ENCODE measurements at places on chromosomes 12 and 14.
A peak's percentile ranks its signal among the peaks of the same experiment; 100 is the strongest.

GRCh38 chr12:116399055-116399454 is 121.6 kb upstream of the MED13L start:
- DNase-seq: no peak

DNA sequence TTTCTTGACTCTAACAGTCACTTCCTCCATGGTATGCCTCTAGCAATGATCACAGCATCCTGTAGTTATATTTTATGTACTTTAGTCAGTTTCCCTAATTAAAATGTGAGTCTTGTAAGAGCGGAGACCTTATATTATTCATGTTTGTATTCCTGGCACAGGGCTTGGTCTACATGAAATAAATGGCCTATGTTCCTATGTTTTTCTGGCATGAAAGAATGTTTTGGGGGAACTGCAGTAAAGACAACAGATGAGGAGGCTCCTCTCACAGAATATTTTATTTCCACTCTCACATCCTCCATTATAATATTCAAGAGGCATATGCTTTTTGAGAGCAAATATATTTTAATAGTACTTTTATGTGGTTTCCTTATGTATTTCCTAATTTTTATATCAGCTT is 429.8 kb upstream of the PDE3A start:
- DNase-seq: no peak

- peak; percentile 56 for DNase-seq
Observed at GRCh38 chr12:77031745-77032144, 33.6 kb downstream of the E2F7 start.

DNA sequence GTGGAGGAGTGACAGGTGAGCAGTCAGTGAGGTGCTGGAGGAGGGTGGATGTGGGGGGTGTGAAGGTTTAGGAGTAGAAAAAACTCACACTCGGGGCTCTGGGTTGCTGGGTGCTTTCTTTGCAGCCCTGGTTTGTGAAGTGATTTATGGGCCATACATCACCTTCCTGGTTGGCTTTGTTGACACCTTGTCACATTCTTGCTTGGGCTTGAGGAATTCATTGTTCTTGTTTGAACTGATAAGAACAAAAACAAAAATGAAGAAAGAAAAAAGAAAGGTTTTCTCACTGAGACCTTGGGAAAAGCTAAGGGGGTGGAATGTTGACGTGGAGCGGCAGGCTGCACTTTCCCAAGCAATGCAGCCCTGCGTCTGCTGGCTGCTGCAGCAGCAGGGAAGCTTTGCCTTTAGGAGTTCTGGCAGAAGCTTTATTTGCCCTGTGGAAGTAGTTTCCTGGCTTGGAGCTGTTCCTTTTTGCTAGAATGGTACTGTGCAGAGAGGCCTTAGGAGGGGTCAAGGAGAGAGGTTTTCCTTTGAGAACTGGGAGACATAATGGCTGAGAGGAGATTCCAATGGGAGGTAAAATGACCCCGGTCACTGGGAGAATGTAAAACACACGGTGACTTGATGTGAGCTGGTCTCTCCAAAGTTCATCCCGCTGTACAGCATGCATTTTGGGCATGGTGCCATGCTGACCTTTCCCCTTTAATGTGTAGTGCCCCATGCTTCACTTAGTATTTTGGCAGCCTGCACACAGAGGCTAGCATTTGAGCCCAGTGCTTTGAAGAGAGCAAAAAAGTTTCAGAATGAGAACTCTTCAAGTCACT is 52.8 kb downstream of the HMGA2 start:
- no peak for DNase-seq

GRCh38 chr12:104510145-104510872 is 53.6 kb downstream of the CHST11 start:
- no peak for DNase-seq

DNA sequence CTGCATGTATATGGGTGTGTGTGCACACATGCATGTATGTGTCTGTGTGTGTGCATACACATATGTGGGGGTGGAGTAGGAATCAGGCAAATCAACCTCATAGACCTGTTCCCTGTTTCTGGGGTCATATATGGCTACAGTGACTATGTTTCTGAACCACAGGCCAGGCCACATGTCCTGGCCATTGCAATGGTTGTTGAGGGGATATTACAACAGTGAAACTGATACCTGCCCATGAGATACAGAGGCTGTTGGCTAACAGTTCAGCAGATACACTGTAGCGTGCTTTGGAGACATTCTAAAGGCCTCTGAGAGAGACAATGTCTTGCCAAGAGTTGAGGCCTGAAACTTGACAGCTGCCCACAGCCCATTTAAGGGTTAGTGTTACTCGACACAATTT is 47.3 kb upstream of the FOS start:
- no peak for DNase-seq

GRCh38 chr14:42353315-42353714 is 746.6 kb downstream of the LRFN5 start:
- DNase-seq: no peak

DNA sequence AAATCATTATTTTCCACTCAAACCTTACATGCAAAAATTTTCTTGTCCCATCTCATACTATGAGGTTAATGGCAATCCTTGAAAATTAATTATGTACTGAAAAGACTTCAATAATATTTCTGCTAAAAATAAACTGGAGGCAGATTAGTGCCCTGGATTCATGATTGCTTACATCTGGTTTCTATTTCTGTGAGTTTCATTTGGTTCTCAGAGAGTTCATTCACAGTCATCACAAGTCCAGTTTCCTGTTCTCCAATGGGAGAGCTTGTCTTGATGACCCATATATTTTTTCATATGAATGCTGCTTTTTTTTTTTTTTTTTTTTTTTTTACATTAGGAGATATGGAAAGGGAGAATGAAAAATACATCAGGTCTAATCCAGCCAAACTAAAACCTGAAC is 6.6 kb upstream of the PTHLH start:
- DNase-seq: peak; percentile 37

DNA sequence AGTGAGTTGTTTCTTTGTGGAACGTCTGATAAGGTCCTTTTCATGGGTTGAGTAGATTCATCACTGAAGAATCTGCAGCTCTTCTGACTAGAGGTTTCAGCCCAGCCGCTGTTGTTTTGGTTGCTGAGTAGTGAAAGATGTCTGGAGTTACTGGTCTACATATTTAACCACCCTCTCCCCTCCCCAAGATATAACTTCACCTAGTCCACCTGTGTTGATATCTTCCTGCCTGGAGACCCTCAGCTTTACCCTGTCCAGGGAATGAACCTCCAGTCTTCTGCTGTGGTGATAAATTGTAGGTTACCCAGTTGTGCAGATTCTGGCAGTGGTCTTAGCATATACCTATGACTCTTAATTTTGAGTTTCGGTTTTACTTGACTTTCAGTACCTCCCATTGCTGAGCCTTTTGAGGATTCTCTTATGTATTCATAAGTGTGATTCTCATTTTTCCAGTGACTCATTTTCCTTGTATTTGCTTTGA is 62.9 kb downstream of the CCDC91 start:
- no peak for DNase-seq

GRCh38 chr14:89303456-89304435 is 113.3 kb downstream of the FOXN3 start:
- DNase-seq: peak; percentile 69

DNA sequence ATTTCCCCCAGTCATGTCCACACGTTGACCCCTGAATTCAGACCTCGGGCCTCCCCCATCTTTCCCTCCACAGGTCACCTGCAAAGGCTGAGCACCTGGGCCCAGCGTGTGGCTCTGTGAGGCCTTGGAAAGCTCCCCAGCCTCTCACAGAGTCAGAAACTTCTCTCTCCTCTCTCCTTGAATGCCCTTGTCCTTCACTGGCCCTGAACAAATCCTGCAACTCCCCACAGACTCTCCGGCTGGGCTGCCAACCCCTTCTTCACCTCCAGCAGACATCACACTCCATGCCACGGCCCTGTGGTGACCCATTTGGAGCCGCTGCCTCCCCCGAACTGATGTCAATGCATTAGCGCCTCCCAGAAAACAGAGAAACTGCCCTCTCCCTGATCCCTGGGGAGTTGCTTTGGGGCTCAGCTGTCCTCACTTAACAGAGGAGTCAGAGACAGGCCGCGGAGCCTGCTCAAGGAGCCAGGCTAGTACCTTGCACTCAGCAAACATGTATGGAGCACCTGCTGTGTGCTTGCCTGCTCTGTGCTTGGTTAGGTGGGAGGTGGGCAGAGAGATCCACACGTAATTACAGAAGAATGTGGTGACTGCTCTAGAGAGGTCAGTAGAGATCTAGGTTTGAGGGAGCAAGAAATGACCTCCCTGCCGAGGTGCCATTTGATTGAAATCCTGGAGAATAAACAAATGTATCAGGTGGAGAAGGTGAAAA is 99.2 kb upstream of the PWP1 start:
- no peak for DNase-seq

DNA sequence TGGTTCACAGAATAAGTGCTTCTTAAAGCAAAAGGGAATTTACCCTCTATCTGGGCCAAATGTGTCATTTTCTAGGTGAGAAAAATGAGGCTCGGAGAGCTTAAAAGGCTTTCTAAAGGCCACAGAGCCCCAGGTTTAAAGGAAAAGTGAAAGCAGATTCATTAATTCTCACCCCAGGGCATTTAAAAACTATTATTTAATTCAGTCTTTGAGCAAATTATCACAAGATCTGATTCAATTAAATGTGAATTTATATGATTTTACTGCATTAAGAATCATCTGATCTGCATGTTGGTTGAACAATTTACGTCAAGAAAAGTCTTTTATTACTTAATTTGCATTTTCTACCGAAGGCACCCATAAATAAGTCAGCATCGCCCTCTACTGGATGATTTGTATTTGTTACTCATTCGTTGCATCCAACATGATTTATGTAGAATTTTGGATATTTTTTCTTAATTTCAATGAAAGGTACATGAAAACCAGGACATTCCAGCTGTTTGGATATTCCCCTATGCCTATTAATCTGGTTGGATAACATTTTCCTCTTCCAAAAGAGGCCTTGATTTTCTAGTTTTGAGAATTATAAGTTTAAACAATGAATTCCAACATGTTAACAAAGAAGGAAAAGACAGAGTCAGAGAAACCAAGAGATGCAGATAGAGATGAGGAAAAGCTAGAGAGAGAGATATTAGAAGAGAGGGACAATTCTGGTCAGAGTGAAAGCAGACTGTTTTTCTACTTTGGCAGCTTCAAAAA is 19.1 kb upstream of the DHRS7 start:
- DNase-seq: peak; percentile 40

- no peak for DNase-seq
Observed at GRCh38 chr12:111327474-111327873, 41.4 kb downstream of the PHETA1 start.

GRCh38 chr12:115998119-115998633 is 279.3 kb downstream of the MED13L start:
- DNase-seq: peak; percentile 63

GRCh38 chr14:46404865-46405811 is 246.4 kb downstream of the RPL10L start:
- DNase-seq: no peak

GRCh38 chr12:27922531-27923139 is 49.9 kb downstream of the PTHLH start:
- peak; percentile 72 for DNase-seq

DNA sequence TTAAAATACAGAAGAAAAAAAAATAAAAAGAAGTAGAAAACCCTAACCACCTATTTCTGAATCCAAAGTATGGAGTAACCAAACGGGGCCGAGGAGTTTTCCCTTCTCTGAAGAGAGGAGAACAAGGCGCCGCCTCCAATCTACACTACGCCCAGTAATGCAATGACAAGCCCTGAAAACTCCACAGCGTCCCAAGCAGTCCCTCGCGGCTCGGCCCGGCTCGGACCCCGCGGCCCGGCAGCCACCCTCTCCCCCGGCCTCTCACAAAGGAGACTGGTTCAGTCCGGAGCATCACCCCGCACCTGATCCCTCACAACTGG is 371 bp downstream of the CHD8 start:
- DNase-seq: peak; percentile 46

- no peak for DNase-seq
Observed at GRCh38 chr12:56084958-56085543, 5.1 kb downstream of the ERBB3 start.

DNA sequence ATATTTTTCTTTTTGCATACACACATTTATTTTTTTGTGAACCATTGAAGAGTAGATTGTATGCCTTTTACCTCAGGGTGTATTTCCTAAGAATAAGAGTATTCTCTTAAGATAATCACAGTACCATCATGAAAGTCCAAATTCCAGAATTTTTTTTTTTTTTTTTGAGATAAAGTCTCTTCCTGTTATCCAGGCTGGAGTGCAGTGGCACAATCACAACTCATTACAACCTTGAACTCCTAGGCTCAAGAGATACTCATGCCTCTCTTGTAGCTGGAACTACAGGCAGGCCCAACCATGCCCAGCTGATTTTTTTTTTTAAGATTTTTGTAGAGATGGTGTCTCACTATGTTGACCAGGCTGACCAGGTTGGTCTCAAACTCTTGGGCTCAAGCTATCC is 10.9 kb downstream of the FRS2 start:
- no peak for DNase-seq

- DNase-seq: no peak
Observed at GRCh38 chr12:74021937-74022336, 515.7 kb upstream of the ATXN7L3B start.

- DNase-seq: no peak
Observed at GRCh38 chr14:74856366-74856765, 19.6 kb downstream of the PROX2 start.

DNA sequence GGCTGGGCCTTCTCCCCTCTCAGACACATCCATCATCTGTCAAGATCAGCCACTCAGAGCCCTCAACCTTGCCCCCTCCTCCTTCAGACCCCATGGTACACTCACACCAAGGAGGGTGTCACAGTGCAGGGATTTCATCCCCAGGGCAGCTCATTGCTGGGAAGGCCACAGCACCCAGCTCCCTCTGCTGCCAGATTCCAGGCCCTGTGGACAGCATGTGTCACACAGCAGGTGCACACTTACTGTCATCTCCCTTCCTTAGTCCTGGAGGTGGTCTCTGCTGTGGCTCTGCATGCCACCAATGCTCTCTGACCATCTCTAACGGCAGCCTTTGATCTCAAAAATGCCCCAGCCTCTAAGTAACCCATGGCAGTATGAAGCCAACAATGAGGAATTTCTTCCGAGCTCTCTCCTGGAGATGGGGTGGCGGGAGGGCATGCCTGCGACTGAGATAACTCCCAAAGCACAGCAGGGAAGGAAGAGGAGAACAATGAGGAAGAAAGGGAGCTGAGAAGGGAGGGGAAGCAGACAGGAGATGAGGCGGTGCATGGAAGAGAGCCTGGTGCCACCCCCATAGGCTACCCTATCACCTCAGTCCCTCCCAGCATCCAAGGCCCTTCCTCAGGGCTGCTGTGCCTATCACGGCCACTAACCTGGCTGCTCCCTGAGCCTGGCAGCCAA is 101.0 kb downstream of the SINHCAF start:
- no peak for DNase-seq

DNA sequence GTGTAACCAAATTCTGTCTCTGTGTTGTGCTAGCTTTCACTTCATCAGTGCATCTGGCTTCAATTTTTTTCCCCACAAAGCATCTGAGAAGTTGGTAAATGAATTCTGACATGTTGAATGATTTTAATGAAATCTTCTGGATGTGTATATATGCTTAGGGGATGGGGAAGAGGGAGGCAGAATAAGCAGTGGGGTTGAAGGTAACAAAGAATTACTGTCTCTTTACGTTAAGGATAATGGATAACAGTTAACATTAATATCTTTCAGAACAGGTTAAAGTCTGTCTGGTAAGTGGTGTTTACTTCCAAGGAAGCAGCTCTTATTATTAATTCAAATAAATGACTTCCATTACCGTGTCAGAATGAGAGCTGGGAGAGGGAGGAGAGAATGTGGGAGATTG is 261.7 kb downstream of the ERC1 start:
- DNase-seq: no peak

- DNase-seq: peak; percentile 80
Observed at GRCh38 chr12:47164724-47165439, 85.1 kb upstream of the AMIGO2 start.
